ENCODE measurements at places on chromosomes 16 and 17. TPM values are rescaled to one million over a fixed set of nuclear protein-coding genes. Genes with fewer than 3 reads are reported as not detected.

Gene NPIPA2
- polyA plus RNA-seq, result not detected

Gene PERCC1
- not detected for polyA plus RNA-seq

Gene ADAP2
- 6.2 TPM for polyA plus RNA-seq

Gene CDRT15L2
- not detected for polyA plus RNA-seq

Gene ARRB2
- polyA plus RNA-seq, result 18.6 TPM

Gene CMTM2
- not detected for polyA plus RNA-seq

Gene PRKAR1A
- 267 TPM for polyA plus RNA-seq

Gene CHST6
- polyA plus RNA-seq, result 5.5 TPM

Gene NTN1
- 25.1 TPM for polyA plus RNA-seq

DNA sequence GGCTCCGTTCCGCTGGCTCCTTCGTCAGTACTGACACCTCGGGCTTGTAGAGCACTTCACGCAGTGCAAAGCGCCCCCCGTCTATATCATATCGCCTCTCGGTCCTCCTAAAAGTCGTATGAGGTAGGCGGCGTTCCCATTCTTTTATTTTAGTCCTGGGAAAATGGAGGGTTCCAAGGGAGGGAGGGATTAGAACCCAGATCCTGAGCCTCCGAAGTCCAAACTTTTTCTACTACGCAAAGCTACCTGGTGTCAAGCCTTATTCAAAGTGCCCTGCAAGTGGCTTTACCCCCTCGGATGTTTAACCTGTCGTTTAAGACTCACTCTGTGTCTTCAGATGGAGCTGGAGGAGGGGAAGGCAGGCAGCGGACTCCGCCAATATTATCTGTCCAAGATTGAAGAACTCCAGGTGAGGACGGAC, 348 bp upstream of the FTSJ3 start:
- no peak for DNase-seq

- no peak for DNase-seq
These were observed 5.8 kb downstream of the ITGAM start for GRCh38 chr16:31265329-31266245.

- no peak for DNase-seq
These were observed 2.3 kb downstream of the RSAD1 start for GRCh38 chr17:50480854-50481490.

DNA sequence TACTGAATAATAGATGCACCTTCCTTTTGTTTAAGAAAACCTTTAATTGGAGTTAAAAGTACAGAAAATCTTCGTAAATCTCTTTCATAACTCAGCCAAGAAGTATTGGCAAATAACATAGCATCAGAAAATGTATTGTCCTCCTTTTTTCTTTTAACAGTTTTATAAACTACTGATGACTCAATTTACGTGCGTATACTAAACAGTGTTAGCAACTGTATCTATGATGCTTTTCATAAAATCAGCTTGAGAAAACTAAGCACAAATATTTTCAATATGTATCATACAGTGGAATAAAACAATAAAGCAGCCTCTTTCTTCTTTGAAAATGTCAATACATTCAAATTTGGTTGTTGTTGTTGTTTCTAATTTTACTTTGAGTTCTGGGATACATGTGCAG, 88.6 kb downstream of the STXBP4 start:
- no peak for DNase-seq

DNA sequence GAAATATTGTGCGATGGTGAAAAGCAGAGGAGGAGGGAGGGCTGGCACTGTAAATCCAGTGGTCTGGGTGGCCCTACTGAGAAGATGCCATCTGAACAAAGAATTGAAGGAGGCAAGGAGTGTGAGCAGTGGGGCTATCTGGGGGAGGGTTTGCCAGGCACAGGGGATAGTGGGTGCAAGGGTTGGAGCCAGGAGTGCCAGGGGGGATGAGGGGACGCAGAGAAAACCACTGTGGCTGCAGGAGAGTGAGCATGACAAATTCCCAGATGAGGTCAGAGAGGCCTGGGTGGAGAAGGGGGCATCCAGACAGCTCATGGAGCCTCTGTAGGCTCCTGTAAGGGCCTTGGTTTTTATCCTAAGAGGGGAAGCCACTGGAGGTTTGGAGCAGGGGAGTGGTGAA, 4.8 kb downstream of the XYLT2 start:
- no peak for DNase-seq

- no peak for DNase-seq
These were observed 414.6 kb downstream of the SLC39A11 start for GRCh38 chr17:72677714-72678390.

- DNase-seq, result no peak
These were observed 25.5 kb downstream of the SERPINF1 start for GRCh38 chr17:1787301-1787902.

DNA sequence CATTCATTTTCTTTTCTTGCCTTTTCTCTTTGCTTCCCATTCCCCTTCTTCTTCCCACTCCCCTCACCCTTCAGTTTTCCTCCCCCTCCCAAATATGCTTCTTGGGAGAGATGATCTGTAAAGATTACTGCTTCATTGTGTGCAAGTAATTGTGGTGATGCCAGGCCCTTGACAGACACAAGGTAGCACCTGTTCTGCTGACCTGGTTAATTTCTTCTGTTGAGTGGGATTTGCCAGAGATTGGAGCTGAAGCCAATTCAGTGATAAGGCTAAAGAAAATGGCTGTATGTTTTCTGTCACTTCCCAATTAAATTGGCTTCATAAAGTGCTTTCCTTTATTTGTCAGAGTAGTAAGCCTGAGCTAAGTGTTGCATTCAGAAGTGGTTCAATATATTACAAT, 44.5 kb downstream of the AATF start:
- no peak for DNase-seq

- DNase-seq, result no peak
These were observed 16.2 kb downstream of the NCOR1 start for GRCh38 chr17:16199093-16199492.

DNA sequence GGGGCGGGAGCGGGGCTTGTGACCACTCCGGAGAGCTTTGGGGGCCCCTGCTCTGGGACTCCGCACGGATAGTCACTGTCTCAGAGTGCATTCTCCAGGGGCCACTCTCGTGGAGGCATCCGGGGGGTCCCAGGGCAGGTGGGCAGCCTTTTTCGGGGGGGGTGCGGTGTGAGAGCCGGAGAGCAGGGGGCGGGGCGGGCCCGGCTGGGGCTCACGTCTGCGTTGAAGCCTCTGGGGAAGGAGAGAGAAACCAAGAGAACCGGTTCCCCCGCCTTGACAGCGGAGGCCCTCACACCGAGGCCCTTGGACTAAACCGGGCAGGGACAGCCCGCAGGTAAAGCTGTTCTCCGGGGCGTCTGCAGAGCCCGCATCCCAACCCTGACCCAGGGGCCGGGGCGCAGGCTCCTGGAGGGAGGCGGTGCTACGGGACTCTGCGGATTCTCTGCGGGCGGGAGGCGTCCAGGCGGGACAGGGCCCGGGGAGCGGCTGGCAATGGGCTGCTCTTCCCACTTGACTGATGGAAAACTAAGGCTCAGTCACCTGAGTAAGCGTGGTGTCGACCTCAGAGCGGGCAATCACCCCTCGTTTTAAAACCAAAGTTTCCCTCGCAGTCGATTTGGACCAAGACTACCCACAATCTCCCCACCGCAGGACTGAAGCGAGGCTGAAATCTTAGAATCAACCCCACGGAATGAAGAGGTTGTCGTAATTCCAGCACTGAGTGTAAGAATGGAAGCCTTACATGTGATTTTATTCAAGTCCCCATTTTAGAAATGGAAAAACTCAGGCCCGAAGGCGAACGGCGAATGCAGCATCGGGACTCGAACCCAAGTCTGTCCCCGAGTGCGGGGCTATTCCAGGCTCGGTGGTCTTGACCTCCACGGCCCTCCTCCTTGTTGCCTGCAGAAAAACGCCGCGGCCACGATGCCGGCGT, 49.6 kb upstream of the AMZ2 start:
- no peak for DNase-seq

DNA sequence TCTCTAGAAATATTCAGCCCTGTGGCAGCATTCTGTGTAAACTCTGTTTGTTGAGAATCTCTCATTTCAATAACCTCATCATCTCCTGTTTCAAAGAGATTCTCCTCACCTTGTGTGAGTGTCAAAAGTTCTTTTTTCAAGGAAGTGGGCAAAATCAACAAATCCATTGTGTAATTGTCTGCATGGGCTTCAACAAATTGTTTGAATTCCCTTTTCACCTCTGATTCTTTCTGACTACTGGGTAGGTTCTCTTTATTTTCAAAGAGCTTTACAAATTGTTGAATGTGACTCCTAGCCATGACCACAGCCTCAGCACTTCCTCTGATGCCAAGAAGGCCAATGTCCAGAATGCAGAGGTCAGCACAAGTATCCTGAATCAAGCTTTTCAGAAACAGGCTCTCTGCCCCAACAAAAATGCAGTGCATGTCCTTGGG, 48.0 kb downstream of the N4BP1 start:
- no peak for DNase-seq
